ENCODE measurements at places on chromosomes 5 and 9.

DNA sequence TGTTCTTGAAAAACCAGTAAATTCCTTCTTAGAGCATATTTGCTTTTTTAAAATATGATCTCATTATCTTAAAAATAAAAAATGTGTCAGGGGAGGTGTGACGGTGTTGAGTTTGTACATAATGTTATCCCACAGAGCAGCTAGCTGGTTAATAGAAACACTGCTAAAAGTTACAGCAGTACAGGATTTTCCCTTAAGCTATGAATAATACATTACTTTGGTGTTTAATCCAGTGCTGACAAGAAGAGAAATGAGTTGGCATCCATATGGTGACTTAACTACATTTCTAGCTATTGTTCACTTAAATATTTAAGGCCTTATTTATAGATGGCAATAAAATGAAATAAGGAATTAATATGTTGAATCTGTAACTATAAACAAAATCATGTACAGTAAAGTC is 883.1 kb downstream of the CDH18 start:
- no peak for DNase-seq

GRCh38 chr5:171629628-171630349 is 155.8 kb upstream of the SMIM23 start:
- no peak for DNase-seq

DNA sequence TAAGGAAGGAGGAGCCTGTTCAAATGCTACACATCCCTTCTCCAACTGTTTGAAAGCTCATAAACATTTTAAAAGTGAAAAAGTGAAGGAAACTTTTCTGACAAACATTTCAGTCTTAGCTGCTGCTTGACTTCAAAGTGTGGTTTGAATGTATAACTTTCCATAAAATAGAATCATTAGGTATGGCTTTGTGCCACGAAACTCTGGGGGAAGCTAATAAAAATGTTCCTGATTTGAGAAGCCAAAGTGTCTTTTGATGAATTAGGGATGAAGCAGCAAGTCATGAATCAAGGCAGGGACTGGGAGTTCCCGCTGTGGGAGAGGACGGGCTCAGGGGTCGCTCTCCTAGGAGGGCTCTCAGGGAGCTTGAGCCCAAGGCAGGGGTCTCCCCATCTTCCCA is 15.3 kb downstream of the MVB12B start:
- DNase-seq, result no peak

GRCh38 chr5:172035049-172035448 is 28.6 kb upstream of the FBXW11 start:
- DNase-seq, result no peak

- DNase-seq, result no peak
Measured at GRCh38 chr9:131799177-131799823, 59.4 kb upstream of the RAPGEF1 start.

DNA sequence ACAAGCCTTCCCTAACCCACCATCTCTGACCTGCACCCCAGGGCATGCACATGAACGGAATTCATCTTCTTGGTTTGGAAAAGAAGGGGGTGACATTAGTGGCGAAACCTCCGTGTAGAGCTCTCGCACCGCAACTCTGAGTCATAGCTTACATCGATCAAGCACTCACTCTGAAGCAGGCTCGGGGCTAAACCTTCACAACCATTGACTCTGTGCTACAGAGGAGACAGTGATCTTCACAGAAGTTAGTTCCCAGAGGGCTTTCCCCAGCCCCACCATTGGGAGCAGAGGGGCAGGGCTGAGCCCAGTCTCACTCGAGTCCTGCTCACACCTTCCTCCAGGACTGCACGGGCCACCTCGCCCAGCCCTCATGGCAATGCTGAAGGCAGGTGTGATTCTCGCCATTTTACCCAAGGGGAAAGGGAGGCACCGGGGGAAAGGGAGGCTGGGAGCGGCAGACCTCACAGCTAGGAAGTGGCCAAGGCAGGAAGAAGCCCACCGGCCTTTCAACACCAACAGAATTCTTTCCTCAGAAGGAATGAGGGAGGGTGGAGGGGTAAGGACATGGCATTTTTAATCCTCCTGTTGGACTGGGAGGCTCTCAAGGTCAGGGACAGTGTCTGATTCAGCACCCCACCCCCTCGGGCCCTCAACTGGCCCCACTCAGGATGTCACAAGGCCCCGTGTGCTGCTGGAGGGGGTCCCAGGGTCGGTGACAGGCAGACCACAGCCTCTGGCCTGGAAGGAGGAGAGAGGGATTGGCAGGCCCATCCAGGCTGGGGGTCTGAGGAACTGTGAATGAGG is 25.9 kb upstream of the IL17B start:
- no peak for DNase-seq

- no peak for DNase-seq
Measured at GRCh38 chr5:103624675-103625074, 62.1 kb upstream of the NUDT12 start.

GRCh38 chr5:125149527-125149926 is 403.1 kb upstream of the ZNF608 start:
- no peak for DNase-seq

DNA sequence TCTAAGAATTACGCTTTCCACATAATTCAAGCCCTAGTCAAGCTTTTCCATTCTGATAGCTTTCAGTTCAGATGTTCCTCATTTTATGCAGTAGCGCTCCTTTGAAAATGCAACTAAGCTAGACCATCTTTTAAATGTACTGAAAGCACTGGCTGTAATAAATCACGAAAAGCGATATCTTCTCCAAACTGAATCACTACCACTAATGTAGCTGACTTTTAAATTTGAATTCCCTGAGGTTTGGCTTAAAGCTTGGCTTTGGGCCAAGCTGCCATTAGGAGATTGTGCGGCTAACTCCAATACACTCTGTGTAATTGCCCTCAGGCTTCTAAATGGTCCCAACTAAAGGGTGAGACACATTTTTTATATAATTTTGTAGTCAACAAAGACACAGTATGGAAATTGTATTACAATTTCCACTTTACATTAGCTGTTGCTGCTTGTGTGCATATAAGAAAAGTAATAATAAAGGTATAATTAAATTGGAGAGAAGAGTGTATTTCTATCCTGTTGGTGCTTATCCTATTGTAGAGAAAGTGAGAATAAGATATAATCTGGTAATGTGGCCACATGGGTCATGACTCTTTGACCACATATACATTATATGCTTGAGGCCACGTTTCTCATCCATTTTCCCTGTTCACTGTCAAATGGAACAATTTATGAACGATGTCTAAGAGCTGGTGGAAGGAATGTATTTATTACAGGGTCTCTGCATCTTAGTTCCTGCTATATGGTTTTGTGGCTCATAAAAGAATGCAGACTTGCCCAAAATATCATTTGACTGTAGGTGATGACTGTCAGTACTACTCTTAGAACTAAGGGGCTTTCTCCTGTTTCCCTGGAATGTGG is 118.7 kb upstream of the TAF11L2 start:
- no peak for DNase-seq

DNA sequence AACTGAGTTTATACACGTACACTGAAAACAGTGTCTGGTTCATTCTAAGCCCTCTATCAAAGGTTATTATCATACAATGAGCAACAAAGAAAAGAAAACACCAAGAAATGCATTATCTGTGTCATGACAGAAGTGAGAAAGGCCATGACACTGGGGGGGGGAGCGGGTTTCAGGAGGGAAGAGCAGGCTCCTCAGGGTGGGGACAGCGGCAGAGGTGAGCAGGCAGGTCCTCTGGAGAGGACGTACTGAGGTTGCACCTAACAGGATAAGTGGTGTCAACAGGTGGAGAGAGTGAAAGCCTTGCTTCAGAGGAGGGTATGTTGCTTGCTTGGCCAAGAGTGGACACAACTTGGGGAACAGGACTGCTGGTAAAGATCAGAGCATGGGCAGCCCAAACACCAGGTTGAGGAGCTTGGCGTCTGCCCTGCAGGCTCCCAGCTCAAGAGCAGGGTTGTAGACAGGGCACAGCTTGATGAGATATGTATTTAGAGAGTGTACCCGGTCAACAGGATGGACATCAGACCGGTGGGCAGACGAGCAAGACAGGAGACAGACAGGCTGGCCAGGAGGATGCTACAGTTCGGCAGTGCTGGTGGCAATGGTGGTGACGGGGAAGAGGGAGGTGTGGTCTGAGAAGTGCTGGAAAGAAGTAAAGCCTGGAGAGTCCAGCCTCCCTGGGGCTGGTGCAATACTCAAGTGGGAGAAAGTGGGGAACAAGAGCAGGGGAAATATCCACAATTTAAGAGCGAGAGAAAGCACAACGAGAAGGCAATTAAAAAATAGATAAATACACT is 10.3 kb downstream of the WHRN start:
- DNase-seq, result no peak

DNA sequence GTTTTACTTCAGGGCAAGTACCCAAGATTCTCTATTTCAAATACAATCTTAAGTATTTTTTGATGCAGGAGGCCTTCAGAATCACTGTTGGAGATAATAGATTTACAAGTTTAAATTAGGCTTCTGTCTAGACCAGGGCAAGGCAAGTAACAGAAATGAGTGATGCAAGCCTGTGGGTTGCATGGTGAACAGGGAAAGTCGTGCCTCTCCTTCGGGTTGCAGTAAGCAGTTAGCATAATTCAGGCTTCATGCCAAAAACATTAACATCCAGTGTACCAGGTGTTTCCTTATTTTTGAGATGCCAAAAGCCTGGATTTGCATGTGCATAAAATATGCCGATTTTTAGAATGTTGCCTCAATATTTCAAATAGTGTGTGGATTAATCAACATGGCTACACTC is 369.0 kb downstream of the CAAP1 start:
- DNase-seq, result no peak

DNA sequence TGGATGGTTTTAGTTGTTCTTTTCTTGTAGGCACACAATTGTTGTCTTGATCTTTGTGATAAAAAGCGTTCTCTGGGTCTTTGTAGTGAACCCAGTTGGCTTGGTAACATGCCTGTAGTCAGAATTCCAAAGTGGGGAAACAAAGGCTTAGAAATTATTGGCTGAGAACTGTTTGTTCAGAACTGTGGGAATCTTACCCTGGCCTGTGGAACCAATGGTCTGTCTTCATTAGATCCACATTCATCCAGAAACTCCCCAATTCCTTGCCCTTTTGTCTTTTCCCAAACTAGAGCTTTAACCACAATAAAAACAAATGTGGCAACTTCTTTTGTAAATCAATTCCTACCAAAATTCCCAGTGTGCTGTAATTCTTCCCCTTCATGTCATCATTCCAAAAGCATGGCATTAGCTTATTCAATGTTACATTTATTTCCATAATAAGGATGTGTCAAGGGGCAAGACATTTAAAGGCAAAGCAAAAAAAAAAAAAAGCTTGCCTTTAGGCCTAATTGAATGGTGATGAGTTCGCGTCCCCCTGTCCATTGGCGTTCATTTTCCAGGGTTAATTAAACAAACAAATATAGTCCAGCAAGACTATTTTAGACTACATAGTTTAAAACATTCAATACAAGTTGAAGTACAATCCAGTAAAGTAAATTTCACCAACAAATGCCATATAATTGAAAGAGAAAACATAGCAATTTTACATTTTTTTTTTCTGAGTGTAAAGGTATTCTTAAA is 249.8 kb upstream of the ZNF608 start:
- DNase-seq, result no peak

DNA sequence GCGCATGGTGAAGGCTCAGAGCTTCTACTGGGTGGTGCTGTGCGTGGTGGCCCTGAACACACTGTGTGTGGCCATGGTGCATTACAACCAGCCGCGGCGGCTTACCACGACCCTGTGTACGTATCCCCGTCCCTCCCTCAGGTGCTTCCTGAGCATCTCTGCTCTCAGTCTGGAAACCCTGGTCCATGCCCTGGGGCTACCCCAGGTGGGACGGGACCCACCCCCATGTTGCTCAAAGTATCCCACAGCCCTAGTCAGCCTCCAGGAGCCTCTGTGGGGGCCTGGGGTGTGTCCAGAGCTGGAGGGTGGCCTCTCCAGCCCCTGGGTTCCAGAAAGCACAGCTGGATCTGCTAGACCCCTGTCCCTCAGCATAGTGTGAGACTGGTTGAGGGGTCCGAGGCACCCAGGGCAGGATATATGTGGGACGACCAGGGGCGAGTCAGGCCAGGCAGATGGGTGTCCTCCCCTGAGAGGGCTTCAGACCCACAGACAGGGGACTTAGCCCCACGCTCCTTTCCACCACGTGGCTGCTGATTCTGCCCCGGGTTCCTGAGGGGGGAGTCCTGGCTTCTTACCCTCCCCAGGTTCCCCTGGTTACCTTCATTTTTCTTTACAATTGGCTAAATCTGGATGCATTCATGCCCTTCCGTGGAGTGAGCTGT is 94.0 kb downstream of the CACNA1B start:
- DNase-seq, result no peak

- no peak for DNase-seq
Measured at GRCh38 chr9:133609311-133610098, at the start of gene FAM163B. FAM163B (minus strand) TSS chr9:133609389; CDS start chr9:133580223, 29,166 bp downstream.

DNA sequence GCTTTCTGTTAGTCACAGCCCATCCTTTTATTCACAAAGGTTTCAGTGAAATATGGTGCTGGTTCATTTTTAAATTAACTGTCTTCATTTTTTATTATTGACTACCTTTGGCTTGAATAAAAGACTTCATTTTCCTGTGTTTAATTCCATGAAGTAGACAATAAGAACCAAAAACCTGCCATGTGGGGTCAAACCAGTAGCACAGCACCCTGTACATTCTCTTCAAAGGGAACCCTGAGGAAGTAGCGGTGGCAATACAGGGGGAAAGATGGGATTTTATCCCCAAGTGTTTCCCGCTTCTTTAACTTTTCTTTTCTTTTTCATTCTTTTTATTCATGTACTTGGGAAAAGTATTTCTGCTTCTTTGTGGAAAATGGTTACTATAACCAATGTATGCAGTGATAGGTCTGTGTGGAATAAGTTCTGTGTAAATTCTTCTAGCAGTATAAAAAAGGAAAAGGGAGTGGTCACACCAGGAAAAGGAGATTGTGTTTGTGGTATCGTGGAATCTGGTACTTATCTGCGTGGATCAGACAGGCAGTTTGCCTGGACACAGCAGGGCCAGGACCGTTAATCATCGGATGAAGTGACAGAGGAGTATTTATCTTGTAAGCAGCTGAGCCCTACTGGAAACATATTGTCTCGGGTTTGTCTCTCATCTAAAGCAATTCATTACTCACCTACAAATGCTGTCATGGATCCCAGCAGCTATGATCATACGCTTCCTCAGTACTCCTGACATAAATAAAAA is 94.2 kb downstream of the PPIC start:
- DNase-seq, result no peak

GRCh38 chr5:168290902-168291341 is 523 bp upstream of the WWC1 start:
- no peak for DNase-seq

DNA sequence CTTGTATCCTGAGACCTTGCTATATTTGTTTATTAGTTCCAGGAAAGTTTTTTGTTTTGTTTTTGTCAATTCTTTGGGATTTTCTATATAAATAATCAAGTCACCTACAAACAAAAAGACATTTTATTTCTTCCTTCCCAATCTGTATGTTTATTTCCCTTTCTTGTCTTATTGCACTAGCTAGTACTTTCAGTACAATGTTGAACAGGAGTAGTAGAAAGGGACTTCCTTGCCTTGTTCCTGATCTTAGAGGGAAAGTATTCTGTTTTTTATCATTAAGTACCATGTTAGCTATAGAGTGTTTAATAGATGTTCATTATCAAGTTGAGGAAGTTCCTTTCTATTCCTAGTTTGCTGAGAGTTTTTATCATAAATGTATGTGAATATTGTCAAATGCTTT is 119.5 kb upstream of the TLE4 start:
- no peak for DNase-seq

- no peak for DNase-seq
Measured at GRCh38 chr9:85895685-85896084, 45.3 kb upstream of the NAA35 start.

- DNase-seq, result no peak
Measured at GRCh38 chr5:81751836-81752643, 1.1 kb upstream of the SSBP2 start.

- DNase-seq, result no peak
Measured at GRCh38 chr9:34744295-34745221, 34.6 kb upstream of the CCL21 start.
